AG08396 (cell line): ENCODE measurements at places on chromosomes 7 and 10.

DNA sequence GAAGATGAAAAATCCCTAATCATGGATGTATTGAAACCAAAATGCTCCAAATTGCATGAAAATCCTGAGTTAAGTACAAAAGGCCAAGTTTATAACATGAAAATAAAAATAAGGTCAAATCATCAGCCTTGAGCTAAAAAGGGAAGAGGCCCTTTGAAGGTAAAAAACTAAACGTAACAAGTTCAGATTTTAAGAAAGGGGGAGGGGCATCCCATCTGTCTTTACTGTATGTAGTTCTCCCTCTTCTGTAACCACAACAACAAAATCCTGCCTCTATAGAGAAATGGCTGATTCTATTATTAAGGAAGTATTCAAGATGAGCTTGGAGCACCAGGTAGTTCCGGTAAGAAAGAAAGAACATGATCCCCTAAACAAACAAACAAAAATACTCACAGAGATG, 64.7 kb downstream of the TPK1 start:
- no peak for DNase-seq

DNA sequence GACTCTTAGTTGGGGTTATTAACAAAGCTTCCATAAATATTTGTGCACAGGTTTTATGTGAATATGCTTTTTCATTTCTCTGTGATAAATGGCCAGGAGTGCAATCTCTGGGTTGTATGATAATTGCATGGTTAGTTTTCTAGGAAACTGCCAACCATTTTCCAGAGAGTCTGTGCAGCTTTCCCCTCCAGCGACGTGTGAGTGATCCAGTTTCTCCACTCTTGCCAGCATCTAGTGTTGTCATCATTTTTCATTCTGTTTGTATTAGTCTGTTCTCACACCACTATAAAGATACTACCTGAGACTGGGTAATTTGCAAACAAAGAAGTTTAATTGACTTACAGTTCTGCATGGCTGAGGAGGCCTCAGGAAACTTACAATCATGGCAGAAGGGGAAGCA, 319.6 kb upstream of the SHH start:
- DNase-seq: no peak

- DNase-seq: no peak
Observed at GRCh38 chr10:61935077-61935476, 33.6 kb downstream of the ARID5B start.

GRCh38 chr7:150356265-150356897, 12.2 kb upstream of the REPIN1 start:
- DNase-seq: no peak

DNA sequence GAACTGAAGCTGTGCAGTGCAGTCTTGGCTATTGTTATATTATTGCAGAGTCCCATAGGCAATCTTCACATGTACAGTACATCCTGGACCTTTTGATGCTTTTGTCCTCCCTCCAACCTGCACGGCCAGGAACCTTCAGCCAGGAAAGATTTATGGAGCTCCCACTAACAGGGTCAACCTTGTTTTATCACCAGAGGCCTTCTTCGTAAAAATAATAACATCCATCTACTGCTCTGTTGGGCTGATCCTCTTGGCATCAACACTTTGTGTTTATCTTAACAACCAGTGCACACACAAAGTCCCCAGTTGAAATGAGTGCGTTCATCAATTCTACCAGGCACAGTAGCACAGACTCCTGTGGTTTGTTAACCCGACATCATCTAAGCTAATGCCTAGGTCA, 72.4 kb downstream of the AGMO start:
- no peak for DNase-seq

- DNase-seq: no peak
Observed at GRCh38 chr7:123929107-123929506, 4.1 kb downstream of the SPAM1 start.

DNA sequence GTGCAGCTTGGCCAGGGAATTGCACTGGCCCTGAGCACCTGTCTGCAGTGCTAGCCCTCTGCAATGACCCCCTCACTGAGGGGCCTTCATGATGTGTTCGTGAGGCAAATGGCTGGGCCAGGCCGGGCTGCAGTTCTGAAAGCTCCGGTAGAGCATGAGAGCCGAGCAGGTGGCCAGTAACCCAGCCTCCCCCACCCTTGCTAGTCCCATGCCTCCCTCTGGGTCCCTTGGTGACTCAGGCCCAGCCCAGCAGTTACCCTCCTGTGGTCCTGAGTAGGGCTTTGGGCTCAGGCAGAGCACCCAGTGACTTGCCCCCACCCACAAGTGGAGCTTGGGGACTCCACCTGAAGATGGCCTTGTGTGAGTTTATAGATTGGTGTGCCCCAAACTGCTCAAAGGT, 16.1 kb upstream of the CSGALNACT2 start:
- no peak for DNase-seq

GRCh38 chr7:3236268-3236667, 64.8 kb upstream of the SDK1 start:
- no peak for DNase-seq
